ENCODE measurements at places on chromosomes 12 and 14.

DNA sequence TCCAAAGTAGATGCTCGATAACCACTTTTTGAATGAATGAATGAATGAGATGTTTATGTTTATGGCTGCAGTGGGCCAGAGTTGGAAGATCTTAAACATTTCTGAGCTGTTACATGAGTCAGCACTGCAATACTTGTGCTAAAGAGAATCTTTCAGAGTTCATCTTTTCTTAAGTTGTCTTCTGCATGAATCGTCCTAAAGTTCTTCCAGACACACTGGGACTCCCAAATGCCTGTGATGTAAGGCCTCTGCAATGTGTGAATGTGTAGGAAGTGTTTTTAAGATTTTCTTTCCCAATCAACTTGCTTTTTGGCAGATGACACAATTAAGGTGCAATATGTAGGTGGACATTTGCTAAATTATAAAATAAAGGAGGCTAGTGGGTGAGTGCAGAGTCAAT is 50.3 kb upstream of the TRIM9 start:
- DNase-seq: no peak

GRCh38 chr12:53747095-53747494 is 4.7 kb downstream of the CISTR start:
- DNase-seq: no peak

GRCh38 chr14:66037361-66037760 is 448.8 kb upstream of the CCDC196 start:
- no peak for DNase-seq

DNA sequence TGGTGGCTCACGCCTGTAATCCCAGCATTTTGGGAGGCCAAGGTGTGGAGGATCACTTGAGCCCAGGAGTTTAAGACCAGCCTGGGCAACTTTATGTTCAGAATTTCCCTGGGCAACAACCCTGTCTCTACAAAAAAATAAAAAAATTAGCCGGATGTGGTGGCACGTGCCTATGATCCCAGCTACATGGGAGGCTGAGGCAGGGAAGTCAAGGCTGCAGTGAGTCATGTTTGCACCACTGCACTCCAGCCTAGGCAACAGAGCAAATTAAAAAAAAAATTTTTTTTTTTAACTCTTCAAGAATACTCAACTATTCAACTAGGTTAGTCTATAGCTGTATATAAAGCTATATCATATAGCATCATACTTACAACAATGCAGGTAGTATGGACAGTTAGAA is 113.0 kb downstream of the RALGAPA1 start:
- no peak for DNase-seq

GRCh38 chr14:68670359-68670715 is 122.5 kb downstream of the ZFP36L1 start:
- no peak for DNase-seq

DNA sequence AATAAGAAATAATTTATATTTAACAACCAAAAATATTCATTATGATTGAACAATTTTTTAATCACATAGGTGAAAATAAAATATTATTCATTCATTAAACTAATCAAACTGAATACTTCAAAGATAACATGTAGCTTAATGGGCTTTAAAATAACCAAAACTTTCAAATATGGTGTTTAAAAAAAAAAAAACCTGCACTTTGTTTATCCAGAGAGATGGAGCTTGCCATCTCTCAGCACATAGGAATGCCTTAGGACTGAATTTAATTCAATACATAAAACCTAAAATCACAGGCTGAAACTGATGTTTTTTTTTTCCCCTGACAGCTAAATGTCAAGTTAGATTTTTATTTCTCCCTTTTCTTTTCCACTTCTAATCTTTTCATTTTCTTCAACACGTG is 14.4 kb upstream of the CCER1 start:
- DNase-seq: no peak

DNA sequence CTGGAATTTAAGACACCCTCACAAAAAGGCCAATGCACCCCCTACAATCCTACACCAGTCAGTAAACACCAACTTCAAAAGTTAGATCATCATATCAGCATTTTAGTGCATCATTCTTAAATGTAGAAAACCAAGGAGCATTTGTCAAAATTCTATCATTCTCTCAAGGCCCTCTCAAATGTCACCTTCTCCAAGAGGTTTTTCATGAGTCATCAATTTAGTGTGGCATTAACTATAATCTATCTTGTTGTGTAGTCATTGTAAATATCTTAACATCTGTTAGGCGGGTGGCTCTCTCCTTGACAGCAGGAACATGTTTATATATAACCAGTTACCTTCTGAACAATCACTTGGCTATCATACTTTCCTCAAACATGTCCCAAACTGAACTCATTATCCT is 62.1 kb upstream of the G2E3 start:
- no peak for DNase-seq

- no peak for DNase-seq
Observed at GRCh38 chr12:43167691-43168090, 384.3 kb downstream of the ADAMTS20 start.
